ENCODE measurements at places on chromosomes 5 and 9.
A peak's percentile ranks its signal among the peaks of the same experiment; 100 is the strongest.

DNA sequence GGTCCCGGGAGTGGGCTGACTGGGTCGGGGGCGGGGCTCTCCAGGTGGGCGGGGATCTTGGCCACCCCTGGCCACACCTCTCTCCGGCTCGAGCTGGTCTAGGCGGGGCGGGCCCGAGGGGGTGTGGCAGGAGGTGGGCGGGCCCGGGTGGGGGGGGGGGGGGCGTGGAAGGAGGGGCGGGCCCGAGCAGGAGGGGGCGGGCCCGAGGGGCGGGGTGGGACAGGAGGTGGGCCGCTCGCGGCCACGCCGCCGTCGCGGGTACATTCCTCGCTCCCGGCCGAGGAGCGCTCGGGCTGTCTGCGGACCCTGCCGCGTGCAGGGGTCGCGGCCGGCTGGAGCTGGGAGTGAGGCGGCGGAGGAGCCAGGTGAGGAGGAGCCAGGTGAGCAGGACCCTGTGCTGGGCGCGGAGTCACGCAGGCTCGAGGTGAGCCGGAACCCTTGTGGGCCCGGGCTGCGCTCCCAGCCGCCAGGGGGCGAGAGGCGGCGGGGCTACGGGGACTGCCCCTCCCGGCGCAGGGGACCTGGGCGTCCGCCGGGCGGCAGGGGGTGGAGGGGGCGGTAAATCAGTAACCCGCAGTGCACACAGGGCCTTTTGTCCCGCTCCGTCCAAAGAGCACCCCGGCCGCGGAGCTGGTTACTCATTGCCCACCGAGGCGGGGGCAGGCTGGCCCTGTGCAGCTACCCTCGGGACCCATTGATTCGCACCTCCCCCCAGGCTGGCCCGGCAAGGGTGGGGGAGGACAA lies at the start of gene FGFR4:
TSS of gene FGFR4 (plus strand) at position 262 of the 744 bp plus-strand sequence. CDS start 2,688 bp downstream, outside the sequence.
- peak; percentile 13 for DNase-seq

DNA sequence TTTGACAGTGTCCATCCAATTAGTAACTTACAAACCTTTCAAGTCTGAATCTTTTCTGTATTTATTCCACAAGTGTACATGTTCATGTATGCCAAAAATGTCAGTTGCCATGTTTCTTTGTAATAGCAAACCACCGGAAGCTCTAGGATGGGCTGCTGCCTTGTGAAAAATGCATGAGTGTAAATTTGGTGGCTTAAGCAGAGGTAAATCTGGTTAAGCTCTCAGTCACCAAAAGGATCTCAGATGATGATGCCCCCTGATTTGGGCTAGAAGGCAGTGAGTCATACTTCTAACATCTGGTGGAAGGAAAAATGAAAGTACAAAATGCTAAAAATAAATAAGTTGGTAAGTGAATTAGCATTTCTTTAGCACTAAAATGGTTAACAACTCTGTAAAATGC lies 567.5 kb downstream of the ELAVL2 start:
- DNase-seq, result no peak

DNA sequence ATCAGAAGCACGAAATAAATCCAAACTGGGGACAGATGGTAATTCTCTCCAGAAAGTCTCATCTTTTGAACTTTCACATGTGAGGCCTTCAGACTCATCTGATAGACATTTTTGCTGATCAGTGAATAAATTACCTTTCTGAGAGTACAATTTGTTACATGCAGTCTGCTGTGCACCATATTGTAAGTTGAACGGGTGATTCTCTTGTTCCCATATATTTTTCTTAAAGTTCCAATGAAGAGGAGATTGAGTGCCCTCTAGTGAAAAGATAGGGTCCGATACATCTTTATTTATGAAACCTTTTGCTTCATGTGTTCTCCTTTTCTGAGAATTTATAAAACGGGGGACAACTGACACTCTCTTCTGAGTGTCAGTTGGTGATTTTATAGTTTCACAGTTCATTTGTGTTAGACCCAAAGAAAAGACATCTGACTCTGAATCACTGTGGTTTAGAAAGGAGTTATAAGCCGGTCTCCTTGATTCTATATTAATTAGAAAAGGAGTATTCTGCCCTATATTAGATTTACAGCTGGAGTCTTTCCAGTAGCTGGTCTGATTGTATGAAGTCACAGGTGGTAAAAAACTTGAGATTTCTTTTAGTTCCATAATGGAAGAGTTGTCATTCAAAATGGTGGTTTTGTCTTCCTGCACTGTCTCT lies 30.4 kb downstream of the GNG10 start:
- peak; percentile 23 for DNase-seq

DNA sequence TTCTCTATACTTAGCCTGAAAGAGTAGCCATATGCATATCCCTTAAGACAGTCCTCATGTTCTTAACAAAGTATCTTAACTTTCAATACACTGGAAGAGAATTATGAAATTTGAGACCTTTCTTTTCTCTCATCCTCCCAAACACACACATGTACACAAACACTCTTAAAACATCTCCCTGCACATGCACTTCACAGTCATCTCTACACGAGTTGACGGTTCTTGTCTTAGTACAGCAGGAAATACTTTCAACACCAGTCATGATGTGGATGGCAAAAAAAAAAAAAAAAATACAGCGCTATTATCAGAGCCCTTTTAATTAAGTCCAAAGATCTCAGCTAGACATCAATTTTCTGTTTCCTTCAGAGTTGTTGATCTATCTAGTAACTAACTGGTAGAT lies 43.6 kb upstream of the PCSK1 start:
- no peak for DNase-seq

DNA sequence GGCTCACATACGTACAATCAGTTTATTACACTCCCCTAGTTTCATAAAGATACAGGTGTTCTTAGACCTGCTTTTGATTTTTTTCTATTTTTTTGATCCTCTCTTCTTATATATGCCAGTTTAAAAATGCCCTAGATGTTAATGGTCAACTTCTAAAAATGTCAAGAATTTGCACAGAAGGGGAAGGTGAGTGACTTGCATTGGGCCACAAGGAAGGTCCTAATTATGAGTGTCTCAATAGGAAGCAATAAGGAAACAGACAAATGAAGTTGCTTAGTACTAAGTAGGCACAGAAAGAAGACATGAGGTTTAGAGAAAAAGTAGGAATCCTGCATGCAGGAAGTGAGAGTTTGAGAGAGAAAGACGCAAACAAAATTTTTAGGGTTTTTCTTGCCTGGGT lies 3.2 kb upstream of the CCDC171 start:
- DNase-seq, result no peak

DNA sequence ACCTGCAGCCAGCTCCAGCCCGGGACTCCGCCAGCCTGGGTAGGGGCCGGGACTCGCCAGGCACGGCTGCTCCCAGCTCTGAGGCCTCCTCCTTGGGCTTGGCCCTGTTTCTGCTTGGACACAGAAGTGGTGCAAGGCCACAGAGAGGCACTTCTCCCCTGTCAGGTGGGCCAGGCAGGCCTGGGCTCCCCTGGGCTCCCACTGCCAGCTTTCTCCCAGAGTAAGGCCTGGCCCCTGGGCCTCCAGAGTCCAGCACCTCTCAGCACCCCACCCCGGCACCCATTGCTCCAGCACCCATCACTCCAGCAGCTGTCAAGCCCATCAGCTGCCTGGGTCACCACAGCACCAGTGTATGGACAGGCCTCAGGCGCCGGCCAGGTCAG lies 71.1 kb upstream of the LRRTM2 start:
- DNase-seq, result no peak

GRCh38 chr5:127254729-127255284 lies 35.8 kb upstream of the MEGF10 start:
- DNase-seq, result peak; percentile 59

DNA sequence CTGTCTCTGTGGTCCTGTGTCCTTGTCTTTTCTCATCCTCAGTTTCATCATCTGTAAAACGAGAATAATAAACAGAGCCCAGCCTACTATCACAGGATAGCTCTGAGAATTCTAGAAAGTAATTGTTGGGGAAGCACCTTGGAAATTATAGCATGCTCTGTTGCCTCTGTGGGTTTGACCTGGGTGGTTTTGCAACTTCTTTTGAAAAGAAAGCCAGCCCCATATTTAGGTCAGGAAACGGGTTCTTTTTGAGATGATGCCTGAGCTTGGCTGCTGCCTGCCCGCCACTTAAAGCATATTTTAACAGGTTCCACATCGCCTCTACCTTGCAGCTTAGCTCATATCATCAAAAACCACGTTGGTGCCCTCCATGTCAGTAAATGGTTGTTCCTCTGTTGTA lies 111.1 kb downstream of the TLR4 start:
- no peak for DNase-seq

- DNase-seq, result no peak
Observed at GRCh38 chr9:87657190-87657589, 68.7 kb upstream of the CTSL start.

GRCh38 chr5:148915224-148915817 lies 88.9 kb downstream of the ADRB2 start:
- DNase-seq, result no peak

GRCh38 chr5:152218694-152219093 lies 186.4 kb downstream of the NMUR2 start:
- no peak for DNase-seq

GRCh38 chr9:131744720-131745201 lies 4.9 kb upstream of the RAPGEF1 start:
- no peak for DNase-seq
